HFF-Myc (cell line): ENCODE measurements at places on chromosomes 1 and 21.
A peak's percentile ranks its signal among the peaks of the same experiment; 100 is the strongest.

- DNase-seq, result no peak
Measured at GRCh38 chr1:223198628-223198965, 55.5 kb upstream of the TLR5 start.

GRCh38 chr1:86757272-86757984 is 53.1 kb downstream of the SH3GLB1 start:
- no peak for DNase-seq

GRCh38 chr1:195606483-195606882 is 1001.8 kb downstream of the KCNT2 start:
- no peak for DNase-seq

DNA sequence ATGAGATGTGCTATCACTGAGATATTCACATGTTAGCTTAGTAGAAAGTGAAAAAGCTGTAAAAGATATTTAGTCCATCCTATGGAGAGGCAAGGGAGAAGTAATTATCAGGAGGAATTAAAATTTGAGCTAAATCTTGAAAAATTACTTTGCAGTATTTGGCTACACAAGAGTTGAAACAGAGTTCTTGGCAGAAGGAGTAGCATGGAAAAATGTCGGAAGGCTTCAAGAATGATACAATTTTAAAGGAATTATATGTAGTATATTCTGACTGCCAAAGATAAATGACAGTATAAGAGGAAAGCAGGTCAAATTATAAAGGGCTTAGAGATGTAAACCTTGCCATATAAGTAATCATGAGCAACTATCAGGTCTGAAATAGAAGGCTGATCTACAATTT is 518.9 kb downstream of the BRINP3 start:
- no peak for DNase-seq

DNA sequence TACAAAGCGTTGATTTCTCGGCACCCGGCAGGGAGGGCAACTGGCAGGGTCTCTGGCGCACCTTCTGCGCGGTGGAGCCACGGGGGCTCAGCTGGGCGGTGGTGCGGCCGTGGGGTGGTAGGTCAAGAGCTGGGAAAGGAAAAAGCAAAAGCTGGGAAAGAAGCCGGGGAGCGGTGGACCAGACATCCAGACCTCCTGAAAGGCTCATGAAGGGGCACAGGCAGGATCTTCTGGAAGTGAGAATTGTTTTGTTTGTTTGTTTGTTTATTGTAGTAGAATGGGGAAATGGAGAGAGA is 7.2 kb upstream of the RNU1-1 start:
- DNase-seq, result no peak

DNA sequence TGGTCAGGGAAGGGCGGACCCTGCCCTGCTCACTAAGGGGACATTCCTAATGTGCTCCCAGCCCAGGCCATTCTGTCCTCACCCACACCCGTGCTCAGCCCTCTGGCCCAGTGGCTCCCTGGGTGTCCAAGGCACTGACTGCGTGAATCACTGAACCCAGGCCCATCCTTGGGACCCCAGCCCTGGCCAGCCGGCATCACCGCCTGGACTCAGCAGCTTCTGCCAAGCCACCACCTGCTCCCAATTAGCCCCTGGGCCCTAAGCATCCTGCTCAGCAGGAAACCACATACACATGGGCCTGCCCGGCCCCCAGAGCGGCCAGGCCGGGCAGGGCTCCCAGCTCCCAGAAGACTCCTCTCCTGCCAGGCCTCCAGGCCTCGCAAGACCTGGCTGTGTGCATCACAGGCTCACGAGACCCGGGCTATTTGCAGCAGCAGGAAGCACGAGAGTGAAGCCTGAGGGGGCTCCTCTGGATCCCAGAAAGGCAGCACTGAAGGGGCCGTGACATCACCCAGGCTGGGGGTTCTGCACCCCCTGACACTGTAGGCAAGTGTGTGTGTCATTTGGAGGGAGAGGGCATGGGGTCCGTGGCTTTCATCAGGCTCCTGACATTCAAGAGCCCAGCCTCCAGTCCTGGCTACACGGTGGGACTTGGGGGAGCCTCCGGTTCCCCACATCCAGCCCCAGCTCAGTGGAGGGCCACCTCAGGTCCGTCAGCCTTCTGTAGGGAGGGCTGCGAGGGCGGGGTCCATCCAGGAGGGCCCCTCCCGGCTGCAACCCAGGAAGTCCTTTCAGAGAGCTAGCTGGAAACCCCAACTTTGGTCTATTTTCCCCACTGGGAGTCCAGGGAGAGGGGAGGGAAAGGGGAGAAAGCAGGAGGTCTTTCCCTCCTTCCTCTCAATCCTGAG is 1.6 kb downstream of the MFAP2 start:
- DNase-seq, result peak; percentile 86

DNA sequence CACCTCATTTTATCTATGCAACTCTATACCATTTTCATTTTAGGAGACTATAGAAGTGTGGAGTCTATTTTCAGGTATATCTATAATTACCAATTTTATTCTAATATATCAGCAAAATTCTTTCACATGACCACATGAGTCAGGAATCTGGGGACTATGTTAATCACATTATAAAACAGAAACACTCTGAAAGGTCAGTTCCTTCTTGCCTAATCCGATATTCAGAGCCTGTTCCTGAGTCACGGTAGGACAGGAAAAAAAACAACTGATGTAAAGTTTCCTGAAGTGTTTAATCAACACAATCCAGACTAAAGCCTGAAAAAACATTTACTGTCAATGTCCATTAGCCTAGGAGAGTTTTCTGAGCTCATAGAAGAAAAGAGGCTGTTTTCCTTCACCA is 1902.3 kb downstream of the NCAM2 start:
- DNase-seq, result no peak

GRCh38 chr1:151158326-151158725 is 1.9 kb downstream of the TNFAIP8L2 start:
- no peak for DNase-seq

DNA sequence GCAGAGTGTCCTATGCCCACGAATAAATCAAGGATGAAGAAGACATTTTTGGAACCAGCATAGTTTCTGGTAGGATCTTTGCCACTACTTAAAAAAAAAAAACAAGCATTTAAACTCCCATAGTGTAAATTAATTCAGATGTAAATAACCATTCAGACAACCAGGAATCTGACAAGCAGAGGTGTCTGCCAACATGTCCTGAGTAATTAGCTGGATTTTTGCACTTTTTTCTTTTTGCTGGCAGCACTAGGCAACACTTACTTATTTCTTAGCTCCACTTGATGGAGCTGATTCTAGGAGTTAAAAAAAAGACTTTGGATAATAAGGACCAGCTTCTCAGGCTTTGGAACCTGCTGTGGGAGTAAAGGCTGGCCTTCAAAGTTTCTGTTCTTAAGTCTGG is 27.6 kb upstream of the CNIH3 start:
- no peak for DNase-seq

DNA sequence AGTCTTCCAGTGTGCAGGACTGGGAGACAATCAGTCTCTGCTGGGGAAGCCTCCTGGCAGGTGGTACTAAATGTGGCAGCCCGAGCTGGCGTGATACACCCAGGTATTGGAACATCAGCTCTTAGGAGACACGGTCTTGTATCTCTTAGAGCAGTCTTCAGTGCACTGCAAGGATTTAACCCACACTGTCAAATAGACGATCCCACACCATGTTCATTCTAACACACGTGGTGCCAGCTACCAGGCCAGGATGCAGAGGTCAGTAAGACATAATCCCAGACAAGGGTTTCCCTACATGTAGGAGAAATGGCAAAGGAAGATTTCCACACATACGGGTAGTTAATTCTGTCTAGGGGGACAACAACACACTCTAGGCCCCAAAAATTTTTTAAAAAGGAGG is 8.7 kb downstream of the TRIM11 start:
- no peak for DNase-seq

DNA sequence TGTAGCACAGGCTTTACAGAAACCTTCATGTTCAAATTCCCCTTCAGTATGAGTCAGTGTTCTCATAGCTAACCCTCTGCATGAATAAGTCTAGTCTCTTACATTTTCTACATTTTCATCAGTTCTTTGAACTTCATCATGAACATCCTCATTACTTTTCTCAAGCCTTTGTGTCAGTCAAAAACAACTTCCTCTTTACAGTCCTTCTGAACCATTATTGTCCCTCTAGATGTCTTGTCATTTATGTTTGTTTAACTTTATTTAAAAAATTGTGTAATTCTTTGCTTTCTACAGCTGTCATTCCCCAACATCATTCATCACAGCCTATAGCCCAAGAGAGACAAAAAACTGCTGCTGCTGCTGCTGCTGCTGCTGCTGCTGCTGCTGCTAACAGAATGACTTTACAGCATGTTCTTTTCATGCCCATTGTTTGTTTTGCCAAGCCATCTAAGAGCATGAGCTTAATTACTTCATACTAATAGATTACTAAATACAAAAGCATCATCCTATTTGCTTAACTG is 133.1 kb downstream of the LRRC40 start:
- no peak for DNase-seq

DNA sequence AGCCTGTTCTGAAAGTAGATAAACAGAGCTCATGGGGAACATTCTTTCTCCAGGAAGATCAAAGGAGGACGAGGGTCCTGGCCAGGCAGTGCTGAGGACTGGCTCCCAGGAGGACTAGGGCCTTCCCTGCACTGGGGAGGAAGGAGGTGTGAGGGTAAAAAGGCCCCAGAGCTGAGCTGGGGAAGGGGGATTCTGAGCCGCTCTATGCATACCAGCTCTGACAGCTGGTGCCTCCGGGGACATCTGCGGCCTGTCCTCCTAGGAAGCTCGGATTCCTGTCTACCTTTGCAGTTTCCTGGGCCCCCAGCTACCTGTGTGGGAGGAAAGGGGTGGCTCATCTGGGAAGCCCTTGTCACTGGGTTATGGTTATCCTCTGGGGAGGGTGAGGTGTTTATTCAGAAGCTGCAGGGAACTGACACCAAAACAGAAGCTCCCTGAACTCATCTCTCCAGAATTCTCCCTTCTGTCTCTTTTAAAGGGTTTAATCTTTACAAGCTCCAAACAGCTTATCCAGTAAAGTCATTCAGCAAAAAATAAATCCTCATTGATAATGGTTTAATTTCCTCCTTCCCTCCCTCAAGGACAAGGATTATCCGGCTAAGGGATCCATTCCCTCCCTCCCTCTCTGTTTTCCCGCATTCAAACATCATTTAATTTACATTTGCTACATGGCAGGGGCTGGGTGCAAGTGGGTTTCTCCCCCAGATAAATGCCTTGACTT is 31.0 kb downstream of the NENF start:
- DNase-seq, result no peak

- DNase-seq, result no peak
Measured at GRCh38 chr1:156491151-156491949, 9.2 kb downstream of the MEF2D start.

- no peak for DNase-seq
Measured at GRCh38 chr1:221921936-221922335, 180.0 kb upstream of the DUSP10 start.

GRCh38 chr1:23500466-23500865 is 16.5 kb upstream of the ASAP3 start:
- no peak for DNase-seq

GRCh38 chr1:218242171-218242570 is 42.9 kb upstream of the RRP15 start:
- no peak for DNase-seq

DNA sequence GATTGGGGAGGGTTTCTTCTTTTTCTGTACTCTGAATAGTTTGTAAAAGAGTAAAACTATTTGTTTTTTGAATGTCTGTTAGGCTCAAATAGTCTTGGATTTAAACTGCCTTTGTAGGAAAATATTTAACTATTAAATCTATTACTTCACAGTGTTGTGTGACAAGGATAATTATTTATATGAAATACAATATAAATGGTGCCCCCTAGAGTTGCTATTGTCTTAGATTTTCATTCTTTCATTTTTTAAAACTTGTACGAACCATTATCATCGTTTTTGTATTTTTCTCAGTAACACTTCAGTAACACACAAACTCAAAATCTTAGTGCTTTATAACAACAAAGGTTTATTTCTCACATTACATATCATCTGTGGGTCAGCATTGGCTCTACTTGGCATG is 37.4 kb downstream of the C1orf185 start:
- no peak for DNase-seq

GRCh38 chr21:35521293-35521692 is 472.2 kb upstream of the RUNX1 start:
- DNase-seq, result no peak

GRCh38 chr21:40153351-40153750 is 286.1 kb downstream of the PCP4 start:
- DNase-seq, result no peak

- DNase-seq, result no peak
Measured at GRCh38 chr1:239357867-239358266, 28.5 kb upstream of the CHRM3 start.

GRCh38 chr1:205748403-205749233 is 1.4 kb downstream of the NUCKS1 start:
- DNase-seq, result no peak

DNA sequence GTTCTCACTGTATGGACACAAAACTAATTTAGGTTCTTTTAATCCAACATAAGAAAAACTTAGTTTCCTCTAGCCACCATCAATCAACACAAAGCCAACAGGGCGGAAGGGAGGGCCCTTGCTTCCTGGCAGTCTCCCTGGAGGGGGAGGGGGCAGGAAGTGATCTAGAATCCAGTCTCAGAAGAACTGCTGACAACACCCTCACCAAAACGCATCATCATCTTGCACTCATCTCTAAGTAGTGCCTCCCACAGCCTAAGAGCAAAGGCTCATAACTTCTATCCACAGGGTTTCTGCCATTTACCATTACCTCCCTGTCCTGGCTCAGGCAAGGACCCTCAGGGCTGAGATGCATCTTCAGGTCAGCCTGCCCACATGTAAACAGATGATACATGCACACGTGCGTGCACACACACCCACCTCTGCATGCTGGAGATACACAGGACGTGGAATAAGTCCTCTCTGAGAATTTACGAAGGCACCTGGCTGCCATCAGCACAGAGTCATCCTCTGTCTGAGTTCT is 20.5 kb downstream of the HIVEP3 start:
- peak; percentile 37 for DNase-seq

GRCh38 chr1:53449021-53449420 is 10.2 kb upstream of the DMRTB1 start:
- DNase-seq, result no peak

GRCh38 chr1:161298116-161298515 is 11.7 kb downstream of the MPZ start:
- no peak for DNase-seq

GRCh38 chr1:40851643-40852042 is 10.5 kb downstream of the CITED4 start:
- DNase-seq, result no peak

- no peak for DNase-seq
Measured at GRCh38 chr1:153630384-153630783, 2.1 kb downstream of the S100A1 start.

- no peak for DNase-seq
Measured at GRCh38 chr1:228930479-228930957, 195.2 kb downstream of the RHOU start.

DNA sequence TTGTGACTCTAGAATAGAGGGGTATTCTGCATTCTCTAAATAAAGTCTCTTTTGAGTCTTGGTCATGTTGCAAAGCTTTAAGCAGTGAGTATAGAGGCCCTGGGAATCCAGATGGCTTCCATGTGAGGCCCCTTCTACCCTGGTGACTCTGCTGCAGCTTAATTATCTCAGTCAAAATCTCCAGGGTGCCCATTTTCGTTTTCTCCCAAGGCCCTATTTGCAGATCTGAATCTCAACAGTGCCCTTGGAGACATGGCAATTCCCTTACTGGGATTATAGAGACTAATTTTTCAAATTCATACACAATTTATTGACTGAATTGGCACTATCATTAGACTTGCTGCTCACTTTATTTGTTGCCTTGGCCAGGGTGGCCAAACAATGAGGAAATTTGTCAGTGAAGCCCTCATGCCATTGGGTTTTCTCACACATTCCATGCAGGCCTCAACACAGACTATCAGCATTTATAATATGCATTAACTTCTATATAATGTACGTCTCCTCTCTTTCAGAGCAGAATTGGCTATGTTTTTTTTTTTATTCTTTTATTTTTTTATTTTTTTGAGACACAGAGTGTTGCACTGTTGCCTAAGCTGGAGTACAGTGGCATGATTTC is 35.1 kb downstream of the PROX1 start:
- DNase-seq, result no peak
